ENCODE measurements at places on chromosomes 16 and 17.

DNA sequence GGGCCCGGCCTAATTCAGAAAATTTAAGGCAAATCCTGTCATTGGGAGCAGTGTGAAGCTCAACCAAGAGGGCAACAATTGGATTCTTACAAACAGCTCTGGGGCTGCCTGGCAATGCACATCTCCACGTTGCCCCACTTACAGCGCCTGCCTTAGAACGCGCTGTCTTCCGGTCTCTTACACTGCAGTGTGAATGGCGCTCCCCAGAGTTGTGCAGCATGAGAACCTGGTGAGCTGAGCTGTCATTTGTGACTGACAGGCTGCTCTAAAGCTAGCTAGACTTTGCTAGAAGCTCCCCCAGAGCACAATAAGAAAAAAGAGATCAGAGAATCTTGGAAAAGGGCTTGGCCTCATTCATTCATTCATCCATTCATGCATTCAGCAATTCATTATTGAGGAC is 64.5 kb upstream of the PLCG2 start:
- no peak for DNase-seq

DNA sequence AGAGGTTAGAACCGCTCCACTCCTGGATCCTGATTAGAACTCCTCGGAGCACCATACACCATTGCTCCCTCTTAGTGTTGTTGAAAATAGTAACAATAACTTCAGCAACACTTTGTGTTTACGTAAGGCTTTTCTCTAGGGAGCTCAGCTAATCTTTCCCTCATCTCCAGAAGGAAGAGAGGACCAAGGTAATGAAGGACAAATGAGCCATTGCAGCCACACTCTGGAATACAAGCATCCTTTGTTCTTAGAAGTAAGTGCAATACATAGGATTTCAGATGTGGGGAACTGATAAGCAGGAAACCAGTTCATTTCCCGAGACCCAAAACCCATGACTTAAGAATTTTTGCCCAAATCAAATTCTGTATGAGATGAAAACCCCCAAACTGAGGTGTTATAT is 22.9 kb upstream of the ZNF652 start:
- DNase-seq, result no peak

DNA sequence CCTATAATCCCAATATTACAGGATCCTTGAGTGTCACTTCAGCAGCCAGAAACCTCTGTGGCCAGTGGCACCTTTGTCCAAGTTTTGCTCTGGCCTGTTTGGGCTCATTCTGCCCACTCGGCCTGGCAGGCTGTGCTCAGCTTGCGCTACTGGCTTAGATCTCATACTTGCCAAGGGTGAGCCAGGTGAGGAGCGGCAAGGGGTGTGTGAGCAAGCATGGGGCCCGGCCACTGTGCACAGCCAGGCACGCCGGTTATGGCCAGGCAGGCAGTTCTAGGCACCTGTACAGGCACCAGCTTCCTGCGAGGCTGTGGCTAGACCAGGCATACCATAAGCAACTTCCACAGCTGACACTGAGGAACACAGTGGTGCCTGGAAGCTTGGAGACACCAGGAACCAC is 16.9 kb upstream of the USP22 start:
- no peak for DNase-seq

- no peak for DNase-seq
Measured at GRCh38 chr17:42378959-42379594, 9.2 kb downstream of the STAT3 start.

DNA sequence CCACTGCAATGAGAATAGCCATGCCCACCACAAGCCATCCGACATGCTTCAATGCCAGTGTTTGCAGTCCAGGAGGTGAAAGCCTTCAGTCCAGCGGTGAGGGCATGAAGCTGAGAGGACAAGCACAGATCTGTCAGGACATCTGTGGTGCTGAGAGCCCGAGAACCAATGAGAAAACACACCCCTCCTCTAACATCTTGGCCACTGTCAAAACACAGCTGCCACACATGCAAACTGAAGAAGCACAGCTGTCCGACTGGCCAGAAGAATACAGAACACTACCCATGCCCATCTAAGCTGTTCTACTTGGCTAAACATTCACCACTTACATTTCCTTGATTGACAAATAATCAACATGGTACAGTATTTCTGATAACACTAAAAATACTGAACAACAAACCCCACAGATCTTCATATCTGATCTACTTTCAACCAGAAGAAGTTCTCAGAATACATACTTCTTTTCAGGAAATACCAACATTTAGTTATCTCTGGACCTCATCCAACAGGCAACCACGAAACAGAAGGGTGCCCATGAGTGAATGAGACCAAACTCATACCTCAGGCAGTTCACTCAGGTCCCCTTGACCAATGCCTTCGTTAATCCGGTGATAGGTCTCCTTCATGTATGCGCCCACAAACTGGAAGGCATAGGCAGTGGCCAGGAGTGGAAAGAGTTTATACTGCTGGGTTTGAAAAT is 10.2 kb upstream of the FBF1 start:
- no peak for DNase-seq

GRCh38 chr17:73972056-73972455 is 231.4 kb upstream of the RPL38 start:
- no peak for DNase-seq

DNA sequence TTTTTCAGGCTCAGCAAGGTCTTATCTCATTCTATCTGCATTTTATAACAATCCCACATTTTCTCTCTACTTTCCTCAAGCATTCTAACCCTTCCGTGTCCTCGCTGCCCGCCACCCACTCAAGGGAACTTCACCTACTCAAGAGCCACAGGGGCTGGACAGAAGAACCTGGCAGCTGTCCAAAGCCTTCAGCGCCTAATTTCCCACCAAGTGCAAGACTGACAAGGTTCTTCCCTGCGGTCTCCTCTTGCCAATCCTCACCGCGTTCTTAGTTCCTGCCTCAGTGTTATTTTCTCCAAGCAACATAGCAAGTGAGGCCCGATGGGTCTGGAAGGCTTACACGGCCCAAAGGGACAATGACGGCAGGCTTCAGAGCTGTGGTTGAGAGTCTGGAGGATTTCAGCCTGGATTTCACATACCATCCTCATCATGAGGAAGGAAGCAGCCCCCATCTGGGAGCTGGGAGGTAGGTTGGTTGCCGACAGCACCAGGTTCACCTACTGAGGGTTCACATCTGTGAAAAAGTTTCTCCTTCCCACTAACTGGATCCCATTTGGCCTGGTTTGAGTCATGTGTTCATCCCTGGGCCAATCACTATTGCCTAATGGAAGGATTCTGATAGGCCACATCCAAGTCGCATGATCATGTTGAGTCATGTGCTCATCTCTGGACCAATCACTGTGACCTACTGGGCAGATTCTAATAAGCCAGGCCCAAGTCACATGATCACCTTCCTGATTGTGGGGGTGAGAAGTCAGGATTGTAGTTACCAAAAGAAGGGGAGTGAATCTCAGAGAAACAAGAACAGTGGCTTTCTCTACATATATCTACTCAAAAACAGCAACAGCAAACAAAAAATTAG is 108.2 kb downstream of the N4BP1 start:
- no peak for DNase-seq

DNA sequence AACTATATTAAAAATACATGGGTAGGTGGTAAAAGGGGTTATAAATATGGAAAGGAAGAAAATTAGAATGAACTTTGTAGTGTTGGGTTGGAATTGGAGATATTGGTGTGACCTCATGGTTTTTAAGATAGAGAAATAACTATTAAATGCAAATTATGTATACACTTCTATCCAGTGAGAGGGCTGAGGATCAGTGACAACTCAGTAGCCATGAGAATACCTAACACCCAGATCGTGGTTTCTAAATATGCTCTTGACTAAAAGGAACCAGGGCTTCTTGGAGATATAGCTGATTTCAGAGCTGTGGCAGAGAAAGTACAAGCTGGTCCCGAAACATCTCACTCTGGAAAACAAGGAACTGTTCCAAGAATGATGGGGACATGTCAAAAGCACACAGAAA is 44.4 kb downstream of the SLC6A4 start:
- DNase-seq, result no peak

DNA sequence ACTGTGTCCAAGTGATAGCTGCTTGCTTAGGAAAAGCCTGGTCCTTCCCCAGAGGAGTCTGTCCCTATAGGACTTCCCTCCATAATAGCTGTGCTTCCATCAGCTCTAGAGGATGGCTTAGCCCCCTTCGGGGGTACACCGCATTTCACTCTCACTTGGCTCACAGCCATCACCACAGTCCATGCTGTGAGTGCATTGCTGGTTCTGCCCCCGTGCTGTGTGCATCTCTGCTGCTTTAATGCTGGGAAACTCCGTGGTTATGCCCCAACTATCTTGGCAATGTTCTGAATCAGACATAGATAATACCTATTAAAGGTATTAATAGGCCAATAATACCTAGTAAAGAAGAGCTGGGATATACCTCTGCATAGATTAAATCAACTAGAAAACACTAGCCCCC is 58.3 kb downstream of the SIAH1 start:
- DNase-seq, result no peak

GRCh38 chr17:63525190-63525946 is 2.2 kb downstream of the KCNH6 start:
- DNase-seq, result no peak

DNA sequence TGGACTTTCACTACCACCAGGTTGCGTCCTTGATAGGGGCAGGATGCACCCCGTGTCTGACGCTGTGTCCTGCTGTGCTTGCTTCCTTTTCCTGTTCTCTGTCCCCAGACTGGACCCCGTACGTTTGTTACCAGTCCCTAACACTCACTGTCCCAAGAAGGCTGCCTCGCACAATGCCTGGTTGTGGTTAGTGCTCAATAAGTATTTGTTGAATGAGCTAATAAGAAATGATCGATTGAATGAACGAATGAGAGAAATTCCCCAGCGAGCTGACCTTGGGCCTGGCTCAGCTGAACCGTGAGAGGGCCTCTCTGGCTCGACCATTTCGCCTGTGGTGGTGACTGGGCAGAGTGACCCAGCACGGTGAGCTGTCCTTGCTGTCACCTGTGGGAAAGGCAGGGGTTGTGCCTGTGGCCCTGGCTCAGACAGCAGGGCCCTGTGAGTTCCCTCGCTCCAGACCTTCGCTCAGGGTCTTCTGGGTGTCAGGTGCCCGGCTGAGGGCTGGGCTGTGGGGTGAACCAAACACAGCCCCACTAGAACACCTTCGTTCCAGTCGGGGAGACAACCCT is 20.9 kb downstream of the CMIP start:
- DNase-seq, result no peak

- no peak for DNase-seq
Measured at GRCh38 chr17:57784226-57784895, 39.3 kb upstream of the CCDC182 start.

DNA sequence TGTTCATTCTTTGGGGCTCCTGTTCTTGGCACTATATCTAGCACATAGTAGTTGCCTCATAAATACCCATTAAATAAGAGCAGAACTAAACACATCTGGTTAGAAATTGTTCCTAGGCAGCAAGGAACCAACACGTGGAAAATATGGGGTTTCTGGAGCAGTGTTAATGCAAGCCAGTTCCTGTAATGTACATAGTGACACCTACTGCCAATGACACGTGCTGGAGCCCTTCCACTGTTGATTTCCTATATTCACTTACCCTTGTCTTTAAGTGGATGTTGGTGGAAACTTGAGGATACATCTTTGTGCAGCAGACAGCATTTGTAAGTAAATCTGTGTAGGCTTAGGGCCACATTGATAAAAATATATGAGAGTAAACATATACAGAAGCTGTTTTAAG is 1.6 kb upstream of the IRF8 start:
- DNase-seq, result no peak

- DNase-seq, result no peak
Measured at GRCh38 chr16:593406-593805, 3.5 kb downstream of the RAB40C start.

- DNase-seq, result no peak
Measured at GRCh38 chr16:87350681-87351319, 32.8 kb downstream of the FBXO31 start.

GRCh38 chr17:82055965-82056728 is 4.4 kb downstream of the GPS1 start:
- no peak for DNase-seq
